ENCODE measurements at places on chromosomes 5 and 9.

- DNase-seq: no peak
Observed at GRCh38 chr5:112230606-112231005, 188.5 kb downstream of the EPB41L4A start.

GRCh38 chr5:139648205-139649081 lies at the start of gene CXXC5:
Gene CXXC5, plus strand, starts transcription at chr5:139648349. Its CDS starts 32,175 bp downstream, at chr5:139680524.
- DNase-seq: no peak

GRCh38 chr9:69131682-69132081 lies 42.4 kb upstream of the TJP2 start:
- peak; percentile 73 for DNase-seq

GRCh38 chr9:112037281-112038016 lies 137.6 kb downstream of the SUSD1 start:
- DNase-seq: no peak

DNA sequence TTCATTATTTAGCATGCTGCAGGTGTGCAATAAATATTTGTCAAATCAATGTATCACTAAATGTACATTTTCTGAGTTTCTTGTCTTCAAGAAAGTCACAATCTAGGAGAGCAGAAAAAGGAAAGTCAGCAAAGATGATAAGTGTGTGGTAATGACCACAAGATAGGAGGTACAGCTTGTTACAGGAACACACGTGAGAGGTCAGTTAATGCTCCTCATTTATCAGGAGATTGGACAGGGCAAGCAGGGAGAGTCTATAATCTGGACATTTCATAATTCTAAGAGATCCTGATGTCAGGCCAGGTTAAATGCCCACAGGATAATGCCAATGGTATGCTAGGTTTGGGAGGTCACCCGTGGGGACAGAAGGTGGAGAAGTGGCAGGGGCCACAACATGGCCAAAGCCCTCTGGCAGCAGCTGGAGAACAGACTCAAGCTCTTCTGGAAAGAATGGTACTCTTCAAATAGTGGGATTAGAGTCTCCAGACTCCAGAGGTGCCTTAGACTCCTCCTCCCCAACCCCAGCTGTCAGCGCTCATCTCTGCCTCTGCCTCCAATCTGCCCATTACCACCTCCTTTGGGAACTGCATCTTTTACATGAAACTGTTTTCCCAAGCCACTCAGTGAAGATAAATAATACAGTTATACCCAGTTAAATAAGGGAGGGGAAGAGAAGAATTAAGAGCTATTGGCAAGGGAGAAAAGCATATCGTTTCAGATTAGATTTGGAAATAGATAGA lies 114.3 kb downstream of the ASTN2 start:
- no peak for DNase-seq

GRCh38 chr5:41270423-41271251 lies 57.3 kb upstream of the C6 start:
- DNase-seq: no peak

DNA sequence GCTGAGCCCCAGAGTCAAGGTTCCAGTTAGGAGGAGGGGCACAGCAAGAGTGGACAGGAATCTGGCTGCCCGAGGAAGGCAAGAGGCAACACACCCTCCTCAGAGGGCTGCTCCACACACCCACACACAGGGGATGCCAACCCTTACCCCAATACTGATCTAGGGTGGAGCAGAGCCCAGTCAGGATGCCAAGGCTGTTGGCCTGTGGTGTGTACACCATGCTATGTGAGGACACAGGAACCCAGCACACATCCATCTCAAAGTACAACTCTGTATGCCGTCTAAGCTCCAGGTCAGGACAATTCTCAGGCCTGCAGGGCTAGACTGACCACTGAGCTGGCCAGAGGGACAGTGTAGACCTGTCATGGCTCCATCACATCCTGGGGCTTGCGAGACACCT lies 2.6 kb downstream of the SEPTIN8 start:
- peak; percentile 42 for DNase-seq

DNA sequence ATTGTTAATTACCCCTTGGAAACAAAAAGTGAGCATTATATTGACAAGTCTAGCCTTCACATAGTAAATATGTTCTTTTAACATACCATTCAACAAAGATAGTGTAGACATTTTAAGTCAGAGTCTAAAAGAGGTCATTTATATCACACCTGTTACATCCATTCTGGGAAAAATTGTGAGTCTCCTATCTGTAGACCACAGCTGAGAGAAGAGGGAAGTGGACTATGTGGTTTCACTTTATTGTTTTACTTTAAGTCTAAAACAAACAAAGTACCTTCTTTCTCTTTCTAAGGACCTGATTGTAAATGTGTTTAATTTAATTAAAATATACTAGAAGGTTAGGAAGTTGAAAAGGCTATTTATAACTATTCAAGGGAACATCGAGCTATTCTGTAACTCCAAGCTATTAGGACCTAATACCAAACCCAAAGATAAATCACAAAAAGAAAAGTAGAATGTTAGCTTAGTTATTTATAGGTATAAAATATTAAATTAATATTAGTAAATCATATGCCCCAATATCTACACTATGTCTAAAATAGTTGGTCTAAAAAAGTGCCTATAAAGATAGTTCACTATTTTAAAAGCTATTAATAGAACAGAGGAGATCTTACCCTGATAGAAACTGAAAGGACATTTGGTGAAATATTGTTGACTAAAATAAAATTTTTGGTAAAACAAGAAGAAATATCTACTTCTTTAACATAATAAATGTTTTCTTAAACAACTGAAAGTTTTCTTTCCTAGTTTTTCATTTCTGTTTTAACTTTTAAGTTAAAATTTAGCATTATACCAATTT lies 134.9 kb downstream of the TMEM167A start:
- DNase-seq: no peak

DNA sequence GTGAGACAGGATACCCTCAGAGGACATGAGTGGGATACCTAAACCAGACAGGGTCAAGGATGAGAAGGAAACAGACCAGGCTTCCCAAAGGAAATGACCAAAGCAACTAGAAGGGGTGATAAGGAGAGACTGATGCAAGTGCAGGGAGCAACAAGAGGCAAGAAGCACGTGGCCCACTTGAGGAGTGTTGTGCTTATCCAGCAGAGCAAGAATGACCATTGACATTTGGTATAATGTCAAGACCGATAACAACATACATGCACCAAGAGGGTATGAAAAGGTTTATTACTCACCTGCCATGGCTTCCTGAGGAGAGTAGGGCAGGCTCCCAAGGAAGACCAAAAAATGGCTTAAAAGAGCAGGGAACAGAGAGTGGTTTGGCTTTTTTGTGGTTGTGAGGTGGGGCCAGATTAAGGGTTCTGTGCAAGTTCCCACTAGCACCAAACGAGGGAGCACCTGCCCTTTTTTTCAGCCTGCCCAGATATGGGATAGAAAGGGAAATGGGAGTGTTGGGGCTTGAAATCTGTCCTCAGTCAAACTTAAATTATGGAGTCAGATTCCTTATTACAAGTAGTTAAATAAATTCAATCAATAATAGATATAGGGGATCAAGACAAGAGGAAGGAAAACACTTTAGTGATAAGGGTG lies 513.6 kb downstream of the RASEF start:
- no peak for DNase-seq

GRCh38 chr9:86733929-86734328 lies 213.4 kb downstream of the GAS1 start:
- DNase-seq: no peak

- no peak for DNase-seq
Observed at GRCh38 chr5:139795074-139796001, at the start of gene PSD2. Gene PSD2, plus strand, starts transcription at chr5:139795808. Its CDS starts 13,633 bp downstream, at chr5:139809441.

DNA sequence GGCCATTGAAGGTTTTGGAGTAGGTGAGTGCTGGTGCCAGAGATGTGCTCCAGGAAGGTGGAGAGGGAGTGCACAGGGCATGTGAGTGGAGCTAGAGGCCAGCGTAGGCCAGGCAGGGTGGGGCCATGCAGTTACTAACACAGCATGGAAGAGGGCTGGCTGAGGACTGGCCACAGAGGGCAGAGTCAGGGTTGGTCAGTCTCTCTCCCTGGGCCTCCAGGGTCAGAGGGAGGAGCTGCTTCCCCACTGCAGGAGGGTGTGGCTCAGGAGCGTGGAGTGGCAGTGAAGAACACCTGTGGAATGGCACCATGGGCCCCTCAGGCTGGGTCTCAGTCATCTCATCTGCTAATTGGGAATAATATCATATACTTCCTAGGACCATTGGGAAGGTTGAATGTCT lies 167.7 kb downstream of the MACROH2A1 start:
- DNase-seq: no peak

GRCh38 chr5:148063861-148064260 lies at the start of gene SPINK5:
Gene SPINK5, plus strand, starts transcription at chr5:148063980. Its CDS starts 65 bp downstream, at chr5:148064045.
- no peak for DNase-seq

- no peak for DNase-seq
Observed at GRCh38 chr9:111187376-111187775, 142.6 kb downstream of the OR2K2 start.

DNA sequence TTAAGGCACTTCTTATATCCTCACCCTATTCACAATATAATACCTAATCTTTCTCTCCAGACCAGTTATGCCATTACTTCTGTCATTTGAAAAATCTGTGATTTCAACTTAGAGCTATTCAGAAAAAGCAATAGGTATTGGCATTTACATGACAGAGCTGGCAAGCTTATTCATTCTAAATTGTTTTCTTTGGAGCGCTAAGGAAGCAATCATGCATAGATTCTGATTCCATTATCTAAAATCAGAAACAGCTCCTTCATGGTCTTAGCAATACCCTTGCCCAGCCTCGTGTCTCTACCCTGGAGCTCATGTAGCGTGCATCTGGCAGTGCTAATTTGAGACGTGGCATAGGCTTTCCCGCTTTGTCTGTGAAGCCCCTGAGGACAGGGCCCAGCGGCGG lies 4.5 kb downstream of the SLC1A1 start:
- DNase-seq: no peak

- no peak for DNase-seq
Observed at GRCh38 chr9:1100945-1101344, 50.8 kb downstream of the DMRT2 start.

DNA sequence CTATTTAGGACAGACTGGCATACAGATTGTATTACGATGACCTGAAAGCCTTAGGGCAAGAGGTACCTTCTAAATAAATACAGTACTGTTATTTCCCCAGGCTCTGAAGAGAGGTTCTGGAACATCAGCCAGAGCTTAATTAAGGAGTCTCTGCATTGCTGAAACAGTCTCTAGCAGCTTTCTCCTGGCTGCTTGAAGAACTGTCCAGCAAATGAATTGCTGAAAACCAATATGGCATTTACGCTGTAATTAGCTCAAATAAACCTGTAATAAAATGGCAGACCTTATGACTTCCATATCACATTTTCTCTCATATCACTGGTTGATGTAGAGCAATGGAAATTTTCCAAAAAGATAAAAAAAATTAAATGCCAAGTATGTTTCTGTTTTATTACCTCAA lies 636.3 kb downstream of the GABRG2 start:
- DNase-seq: no peak

DNA sequence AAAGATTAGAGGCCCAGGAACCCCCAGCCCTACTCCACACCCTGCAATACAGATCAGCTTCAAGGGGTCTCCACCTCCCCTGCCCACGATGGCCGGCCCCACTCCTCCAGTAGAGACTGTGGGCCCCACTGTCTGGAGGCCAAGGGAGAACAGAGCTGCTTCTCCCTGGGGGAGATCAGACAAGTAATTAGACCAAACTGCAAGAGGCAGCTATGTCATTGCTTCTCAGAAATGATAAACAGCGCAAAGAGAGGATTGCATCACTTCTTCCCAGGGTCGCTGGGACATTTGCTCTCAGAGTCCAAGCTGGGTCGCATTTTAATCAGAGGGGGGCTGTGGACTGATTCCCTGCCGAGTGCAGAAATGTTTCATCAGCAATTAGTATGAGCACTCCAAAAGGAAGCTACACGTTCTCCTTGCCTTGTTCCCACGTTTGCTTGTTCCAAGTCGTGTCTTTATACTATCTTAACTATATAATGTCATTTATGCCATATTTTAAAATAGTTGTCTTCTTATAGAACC lies 59.9 kb downstream of the ROPN1L start:
- DNase-seq: no peak

Data from RWPE2 (cell line).